ENCODE measurements at places on chromosomes 1 and 21. TPM values are rescaled to one million over a fixed set of nuclear protein-coding genes. Genes with fewer than 3 reads are reported as not detected.

The GUCA2B gene
- total RNA-seq, result not detected

DNA sequence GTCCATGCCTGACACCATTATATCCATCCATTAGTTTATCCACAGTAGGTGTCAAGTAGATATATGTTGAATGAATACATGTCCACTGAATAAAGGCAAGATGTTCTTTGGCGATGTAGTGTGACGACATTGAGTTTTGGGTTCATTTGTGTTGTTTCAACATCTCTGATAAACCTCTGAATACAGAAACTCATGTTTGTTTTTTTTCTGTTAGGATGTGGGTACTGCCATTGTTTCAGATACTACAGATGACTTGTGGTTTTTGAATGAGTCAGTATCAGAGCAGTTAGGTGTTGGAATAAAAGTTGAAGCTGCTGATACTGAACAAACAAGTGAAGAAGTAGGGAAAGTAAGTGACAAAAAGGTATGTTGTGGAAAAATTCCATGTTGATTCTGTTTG, 28.1 kb downstream of the MDM4 start:
- no peaks in the 10 kb centered on the region for H3K27me3 ChIP-seq
- DNase-seq, result peak; percentile 42
- H3K4me3 ChIP-seq, result no peak overlapping the region
- H3K4me1 ChIP-seq, result peaks cover 14% of the 10 kb centered on the region
- peaks cover 87% of the 10 kb centered on the region for H3K36me3 ChIP-seq

The AADACL4 gene
- not detected for total RNA-seq

GRCh38 chr1:6103111-6103853, 57.6 kb downstream of the KCNAB2 start:
- H3K4me3 ChIP-seq, result no peak overlapping the region
- no peak for DNase-seq
- no peak overlapping the region for H3K27ac ChIP-seq
- no peaks in the 10 kb centered on the region for H3K4me1 ChIP-seq

- no peaks in the 10 kb centered on the region for H3K27me3 ChIP-seq
- no peak overlapping the region for H3K27ac ChIP-seq
- no peak overlapping the region for H3K4me3 ChIP-seq
- no peak for DNase-seq
- H3K36me3 ChIP-seq, result no peaks in the 10 kb centered on the region
Observed at GRCh38 chr1:35864813-35865212, 18.2 kb upstream of the AGO1 start.

The RABIF gene
- total RNA-seq, result 15.5 TPM

Data from PC-3 (cell line).